ENCODE measurements at places on chromosomes 13 and 19.
A peak's percentile ranks its signal among the peaks of the same experiment; 100 is the strongest.

- DNase-seq = no peak
These were observed 42.9 kb upstream of the ZNF14 start for GRCh38 chr19:19775891-19776205.

DNA sequence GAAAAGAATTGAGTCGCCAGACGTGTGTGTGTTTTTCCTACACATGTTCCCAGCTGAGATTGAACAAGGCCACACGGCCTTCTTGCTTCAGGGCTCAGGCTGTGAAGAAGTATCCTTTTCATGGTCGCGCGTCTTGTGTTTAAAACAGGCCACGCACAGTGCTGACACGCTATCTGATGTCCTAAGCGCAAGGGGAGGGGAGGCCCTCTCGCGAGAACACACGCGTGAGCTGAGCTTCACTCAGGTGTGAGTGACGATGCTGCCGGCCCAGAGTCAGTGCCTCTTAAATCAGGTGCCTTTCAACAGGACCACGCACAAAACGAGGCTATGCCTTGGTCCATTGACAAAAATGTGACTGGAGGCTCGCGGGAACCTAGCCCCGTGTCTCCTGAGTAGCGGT is 103.7 kb downstream of the TEX29 start:
- no peak for DNase-seq

- no peak for DNase-seq
These were observed 404 bp downstream of the C19orf44 start for GRCh38 chr19:16496613-16496983.

- no peak for DNase-seq
These were observed 25.0 kb downstream of the GRIN2D start for GRCh38 chr19:48418317-48419064.

DNA sequence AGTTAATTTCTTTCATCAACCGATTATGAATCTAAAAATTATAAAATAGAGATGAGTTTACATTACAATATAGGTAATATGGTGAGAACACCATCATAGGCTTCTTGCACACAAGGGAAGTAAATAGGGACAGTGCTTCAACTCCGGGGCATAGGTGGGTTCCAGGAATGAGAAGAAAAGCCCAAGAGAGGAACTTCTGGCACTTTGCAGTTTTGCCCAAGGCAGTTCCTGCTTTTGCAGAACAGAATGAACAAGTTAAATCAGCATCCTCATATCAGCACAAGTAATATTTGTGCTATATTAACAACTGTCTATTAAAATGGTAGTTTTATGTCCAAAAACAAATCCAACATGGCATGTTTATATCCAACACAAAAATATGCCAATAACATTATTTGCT is 60.1 kb downstream of the DACH1 start:
- DNase-seq = no peak

- peak; percentile 30 for DNase-seq
These were observed 883 bp downstream of the NPHS1 start for GRCh38 chr19:35851213-35852028.

DNA sequence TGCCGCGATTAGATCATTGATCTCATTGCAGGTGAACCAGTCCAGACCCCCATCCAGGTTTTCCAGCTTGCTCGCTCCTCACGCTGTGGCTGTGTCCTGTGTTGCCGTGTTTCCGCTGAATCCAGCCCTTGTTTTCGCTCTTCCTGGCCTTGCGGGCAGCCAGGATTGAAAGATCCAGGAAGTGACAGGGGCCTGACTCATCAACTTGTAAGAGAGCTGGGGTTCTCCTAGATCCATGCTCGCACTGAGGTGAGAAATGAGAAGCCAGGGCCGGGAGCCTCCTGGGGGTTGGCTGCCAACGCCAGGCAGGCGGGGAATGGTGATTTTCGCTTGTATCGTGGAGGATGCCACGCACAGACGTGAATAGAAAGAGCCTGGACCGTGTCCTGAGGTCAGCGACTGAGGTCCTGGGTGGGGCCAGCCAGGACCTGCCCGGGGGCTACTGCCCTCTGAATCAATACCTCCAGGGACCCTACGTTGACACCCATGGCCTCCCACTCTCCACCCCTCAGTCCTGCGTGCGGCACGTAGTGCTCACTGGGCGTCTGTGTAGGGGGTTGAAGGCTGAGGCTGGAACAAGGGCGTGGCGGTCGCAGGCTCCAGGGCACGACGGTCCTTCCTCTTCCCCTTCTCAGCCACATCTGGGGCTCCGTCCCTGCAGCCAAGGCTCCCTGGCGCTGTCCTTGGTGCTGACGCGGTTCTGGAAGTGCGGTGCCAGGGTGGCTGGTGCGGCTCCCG is 7.3 kb upstream of the PTPRH start:
- peak; percentile 64 for DNase-seq

DNA sequence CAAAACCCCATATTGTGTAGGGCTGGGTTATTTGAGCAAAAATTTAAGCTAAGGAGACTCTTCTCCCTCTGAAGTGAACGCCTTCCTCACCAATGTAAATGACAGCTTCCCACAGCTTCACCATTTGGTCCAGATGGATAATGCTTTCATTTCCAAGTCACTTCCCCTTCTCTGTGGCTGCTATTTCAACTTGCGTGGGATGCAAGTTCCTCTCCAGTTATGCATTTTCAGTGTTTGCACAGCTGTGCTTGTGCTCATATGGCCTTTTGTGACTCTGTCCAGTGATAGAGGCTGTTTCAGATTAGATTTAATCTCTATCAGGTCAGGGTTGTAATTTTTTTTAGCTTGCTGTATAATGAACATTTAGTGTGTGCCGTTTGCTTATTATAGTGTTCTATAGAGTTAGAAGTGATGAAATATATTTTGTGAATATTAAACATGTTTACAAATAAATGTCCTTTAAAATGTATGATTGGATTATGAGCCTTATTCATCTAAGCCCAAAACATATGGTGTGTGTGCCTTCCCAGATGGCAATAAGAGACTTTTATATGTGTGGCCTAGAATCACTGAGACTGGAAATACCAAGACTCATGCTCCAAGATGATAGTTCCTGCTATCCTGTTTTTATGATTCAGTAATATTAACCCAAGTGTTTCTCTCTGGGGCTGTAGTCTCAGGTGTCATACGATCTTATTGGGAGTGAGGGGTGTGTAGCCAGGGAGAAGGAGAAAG is 86.6 kb downstream of the TNFRSF19 start:
- no peak for DNase-seq

DNA sequence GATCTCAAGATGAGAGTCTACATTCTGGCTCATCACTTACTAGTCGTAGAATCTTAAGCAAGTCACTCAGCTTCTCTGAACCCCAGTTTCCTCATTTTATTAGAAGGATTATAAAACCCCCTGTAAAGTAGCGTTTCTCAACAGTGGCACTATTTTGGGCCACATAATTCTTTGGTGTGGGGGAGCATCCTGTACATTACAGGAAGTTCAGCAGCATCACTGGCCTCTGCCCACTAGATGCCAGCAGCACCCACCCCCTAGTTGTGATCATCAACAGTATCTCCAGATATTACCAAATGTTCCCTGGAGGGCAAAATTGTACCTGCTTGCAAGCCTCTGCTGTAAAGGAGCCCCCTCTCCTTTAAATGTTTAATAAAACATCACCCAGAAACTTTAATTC is 22.6 kb downstream of the STARD13 start:
- no peak for DNase-seq

DNA sequence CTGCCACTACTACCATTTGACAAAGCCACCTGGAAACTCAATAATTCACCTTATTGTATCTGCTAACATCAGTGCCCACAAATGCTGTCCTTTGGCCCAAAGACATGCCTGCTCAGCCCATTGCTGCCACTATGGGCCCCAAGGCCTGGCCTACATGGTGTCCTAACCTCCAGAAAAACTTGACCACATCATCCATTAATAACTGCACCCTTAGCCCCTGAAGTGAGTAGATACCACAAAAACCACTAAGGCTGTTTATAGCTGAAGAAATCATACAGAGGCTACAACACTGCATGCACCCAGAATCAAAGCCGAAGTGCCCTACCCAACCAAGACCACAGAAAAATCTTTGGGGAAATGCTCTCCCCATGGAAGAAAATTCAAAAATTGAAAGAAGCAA is 932.8 kb upstream of the SLITRK6 start:
- DNase-seq = no peak

GRCh38 chr13:94705081-94706030 is 7.0 kb downstream of the SOX21 start:
- no peak for DNase-seq

DNA sequence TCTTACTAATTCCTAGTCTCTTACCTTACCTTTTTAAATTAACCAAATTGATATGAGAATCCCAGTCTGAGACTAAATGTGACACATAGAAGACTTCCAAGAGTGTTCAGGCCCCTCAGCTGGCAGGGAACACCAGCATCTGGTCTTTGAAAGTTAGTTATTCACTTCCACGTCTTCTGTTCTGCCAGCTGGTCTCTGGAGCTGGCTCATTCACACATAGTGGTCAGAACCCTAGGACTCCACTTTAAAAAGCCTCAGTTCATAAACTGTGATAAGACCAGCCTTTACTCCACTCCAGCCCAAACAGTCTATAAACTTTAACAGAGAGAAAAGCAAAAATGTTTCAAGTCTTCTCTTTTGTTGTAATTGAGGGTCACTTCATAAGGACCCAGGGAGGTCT is 263.0 kb downstream of the DCT start:
- DNase-seq = no peak

GRCh38 chr13:91292630-91293221 is 54.8 kb upstream of the MIR17HG start:
- DNase-seq = no peak

DNA sequence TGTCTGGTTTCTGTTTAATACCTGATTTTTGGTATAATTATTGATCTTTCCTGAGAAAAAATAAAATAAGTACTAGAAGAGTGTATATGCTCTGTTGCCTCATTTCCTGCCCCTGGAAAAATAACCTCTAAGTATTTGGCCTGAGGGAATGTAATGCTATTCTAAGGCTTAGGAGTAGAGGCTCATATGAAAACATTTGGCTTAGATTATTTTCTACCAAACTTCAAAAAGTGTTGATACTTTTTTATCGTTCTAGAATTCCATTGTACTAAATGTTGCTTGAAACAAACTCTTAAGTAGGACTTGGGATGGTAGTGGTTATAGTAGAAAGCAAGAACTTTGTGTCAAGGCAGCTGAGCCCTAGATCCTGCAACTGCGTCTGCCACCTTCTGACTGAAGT is 57.8 kb downstream of the COG3 start:
- no peak for DNase-seq

DNA sequence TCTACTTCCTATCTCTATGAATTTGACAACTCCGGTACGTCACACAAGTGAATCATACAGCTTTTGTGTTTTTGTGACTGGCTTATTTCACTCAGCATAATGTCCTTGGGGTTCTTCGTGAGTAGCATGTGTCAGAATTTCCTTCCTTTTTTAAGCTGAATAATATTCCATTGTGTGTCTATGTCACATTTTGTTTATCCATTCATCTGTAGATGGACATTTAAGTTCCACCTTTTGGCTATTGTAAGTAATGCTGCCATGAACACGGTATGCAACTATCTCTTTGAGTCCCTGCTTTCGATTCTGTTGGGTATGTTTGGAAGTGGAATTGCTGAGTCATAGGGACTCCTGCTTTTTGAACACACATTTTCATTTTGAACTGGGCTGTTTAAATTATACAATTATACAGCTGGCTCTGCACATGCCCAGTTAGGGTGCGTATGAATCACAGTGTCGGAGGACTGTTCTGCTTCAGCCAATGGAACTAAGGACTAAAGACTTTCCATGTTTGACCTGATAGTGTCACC is 43.0 kb upstream of the C13orf42 start:
- no peak for DNase-seq

GRCh38 chr13:113433391-113433916 is 19.8 kb downstream of the ADPRHL1 start:
- DNase-seq = no peak

DNA sequence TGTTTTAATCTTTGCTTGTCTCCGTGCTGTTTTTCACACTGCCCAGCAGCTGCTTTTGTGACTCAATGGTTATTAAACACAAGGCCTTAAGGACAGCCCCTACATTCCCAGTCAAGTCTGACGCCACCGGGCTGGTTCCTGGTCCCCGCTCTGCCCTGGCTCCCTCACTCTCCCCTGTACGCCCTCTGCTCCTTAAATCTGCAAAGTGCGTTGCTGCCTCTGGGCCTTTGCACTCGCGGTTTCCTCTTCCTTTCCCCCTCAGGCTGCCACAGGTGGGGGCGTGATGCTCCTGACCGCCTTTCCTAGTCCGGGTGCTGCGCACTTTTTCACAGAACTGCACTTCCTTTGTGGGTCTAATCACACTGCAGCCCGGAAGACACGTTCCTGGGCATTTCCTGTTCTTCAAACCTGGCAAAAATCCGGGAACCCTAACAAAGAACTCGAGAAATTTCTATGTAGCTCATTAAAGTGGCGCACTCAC is 25.6 kb downstream of the NOSIP start:
- DNase-seq = peak; percentile 77

GRCh38 chr19:53980539-53981375 is 10.7 kb upstream of the CACNG6 start:
- DNase-seq = no peak

DNA sequence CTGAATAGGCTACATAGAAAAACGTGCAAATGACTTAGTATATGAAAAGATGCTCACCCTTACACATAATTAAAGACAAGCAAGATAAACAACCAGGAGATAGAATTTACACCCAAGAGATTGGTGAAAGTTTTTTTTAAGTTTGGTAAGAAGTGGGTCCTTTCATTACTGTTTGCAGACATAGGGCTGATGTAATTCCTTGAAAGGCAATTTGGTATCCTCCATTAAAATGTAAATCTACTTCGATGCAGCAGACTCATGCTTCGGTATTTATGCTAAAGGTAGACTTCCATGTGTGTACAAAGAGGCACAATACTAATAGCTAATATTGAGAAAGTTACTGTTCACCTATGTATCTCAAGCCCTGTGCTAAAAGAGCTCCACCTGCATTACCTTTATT is 33.5 kb downstream of the CNMD start:
- no peak for DNase-seq

DNA sequence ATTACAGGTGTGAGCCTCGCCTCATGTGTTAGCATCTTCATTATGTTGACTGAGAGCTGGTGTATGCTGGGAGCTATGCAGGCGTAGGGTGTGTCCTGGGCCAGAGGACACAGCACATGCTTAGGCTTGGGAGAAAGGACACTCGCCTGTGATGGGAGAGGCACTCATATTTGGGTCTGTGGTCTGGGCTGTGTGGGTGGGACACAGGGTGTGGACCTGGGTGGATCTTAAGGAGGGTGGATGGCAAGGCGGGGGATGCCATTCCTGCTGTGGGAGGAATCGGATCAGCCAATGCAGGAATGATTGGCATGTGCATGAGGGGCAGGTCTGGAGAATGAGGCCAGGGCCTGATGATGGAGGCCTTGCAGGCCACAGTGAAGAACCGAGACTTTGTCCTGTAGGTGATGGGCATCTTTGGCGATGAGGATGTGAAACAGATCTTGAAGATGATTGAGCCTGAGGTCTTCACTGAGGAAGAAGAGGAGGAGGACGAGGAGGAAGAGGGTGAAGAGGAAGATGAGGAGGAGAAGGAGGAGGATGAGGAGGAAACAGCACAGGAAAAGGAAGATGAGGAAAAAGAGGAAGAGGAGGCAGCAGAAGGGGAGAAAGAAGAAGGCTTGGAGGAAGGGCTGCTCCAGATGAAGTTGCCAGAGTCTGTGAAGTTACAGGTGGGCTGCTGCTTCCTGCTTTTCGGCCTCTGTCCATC is 55.4 kb downstream of the RYR1 start:
- no peak for DNase-seq

GRCh38 chr13:75841905-75842304 is 205.8 kb downstream of the LMO7 start:
- DNase-seq = no peak

- DNase-seq = no peak
These were observed 404.2 kb upstream of the SGCG start for GRCh38 chr13:22776394-22777186.

- peak; percentile 32 for DNase-seq
These were observed 480.2 kb upstream of the MIR17HG start for GRCh38 chr13:90867336-90867683.

Measured in activated CD8-positive, alpha-beta T cell treated with anti-CD3 and anti-CD28 coated beads, Interleukin-2, amount 10 ng/mL, durations not matched to agents 7 days and 5 days (primary cell).